AG04450 (cell line): ENCODE measurements at places on chromosomes 3 and 15. TPM values are rescaled to one million over a fixed set of nuclear protein-coding genes. Genes with fewer than 3 reads are reported as not detected.

- DNase-seq: no peak
These were observed 14.5 kb downstream of the POLQ start for GRCh38 chr3:121531269-121531668.

DNA sequence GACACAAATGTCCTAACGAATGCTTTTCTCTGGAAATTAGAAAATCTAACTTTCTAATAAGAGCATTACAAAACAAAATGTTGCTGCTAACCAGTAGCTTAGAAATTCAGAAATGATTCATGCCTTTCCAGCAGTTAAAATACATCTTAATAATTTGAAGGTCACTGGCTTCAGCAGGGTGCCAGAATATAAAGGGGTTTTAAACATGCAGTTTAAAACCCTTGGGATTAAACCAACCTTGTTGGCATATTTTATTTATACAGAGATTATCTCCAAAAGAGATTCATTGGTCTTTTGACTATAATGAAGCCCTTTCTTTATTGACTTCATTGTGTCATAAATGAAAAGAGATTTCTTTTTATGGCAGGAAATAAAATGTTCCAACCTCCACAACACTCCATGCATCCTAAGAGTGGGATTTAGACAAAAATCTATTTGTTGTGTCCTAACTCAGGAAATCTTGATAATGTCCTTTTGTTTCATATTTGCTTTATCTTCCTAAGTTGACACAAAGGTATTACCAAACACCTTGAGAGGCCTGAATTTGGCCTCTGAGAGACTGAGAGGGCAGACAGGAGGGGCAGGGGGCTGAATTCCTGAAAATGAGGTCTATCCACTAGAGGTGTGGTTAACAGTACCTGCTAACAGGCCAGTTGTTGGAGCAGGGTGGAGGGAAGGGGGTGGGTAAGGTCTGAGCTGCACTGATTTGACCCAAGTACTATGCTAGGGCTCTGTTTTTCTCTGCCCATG lies 124.4 kb downstream of the FEZF2 start:
- DNase-seq: no peak

GRCh38 chr3:170641510-170642236 lies 55.8 kb upstream of the SLC7A14 start:
- no peak for DNase-seq

CISH gene
- 2.4 and 4.1 TPM in 2 replicates for polyA plus RNA-seq

TMEM108 gene
- polyA plus RNA-seq: 0.52 and 0.63 TPM in 2 replicates

DNA sequence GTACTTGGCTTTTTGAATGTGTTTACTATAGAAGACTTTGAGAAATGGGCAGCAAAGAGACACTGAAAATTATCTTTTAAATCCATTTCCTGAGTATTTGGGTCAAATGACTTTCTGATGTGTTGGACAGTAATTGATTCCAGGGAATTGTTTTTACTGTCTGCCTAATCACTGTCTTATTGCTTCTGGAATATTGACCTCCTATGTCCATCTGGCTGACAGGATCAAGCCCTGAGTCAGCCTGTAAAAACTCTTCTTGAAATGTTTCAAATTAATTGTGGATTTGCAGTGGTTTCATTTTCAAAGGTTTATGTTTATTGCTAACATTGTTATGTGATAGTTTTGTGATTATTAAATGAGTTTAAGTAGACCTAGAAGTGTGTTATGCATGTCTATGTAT lies 50.6 kb upstream of the MLF1 start:
- no peak for DNase-seq

STRIT1 gene
- not detected in 2 replicates for polyA plus RNA-seq

ST3GAL6 gene
- polyA plus RNA-seq: 1.2 and 1.9 TPM in 2 replicates

DNA sequence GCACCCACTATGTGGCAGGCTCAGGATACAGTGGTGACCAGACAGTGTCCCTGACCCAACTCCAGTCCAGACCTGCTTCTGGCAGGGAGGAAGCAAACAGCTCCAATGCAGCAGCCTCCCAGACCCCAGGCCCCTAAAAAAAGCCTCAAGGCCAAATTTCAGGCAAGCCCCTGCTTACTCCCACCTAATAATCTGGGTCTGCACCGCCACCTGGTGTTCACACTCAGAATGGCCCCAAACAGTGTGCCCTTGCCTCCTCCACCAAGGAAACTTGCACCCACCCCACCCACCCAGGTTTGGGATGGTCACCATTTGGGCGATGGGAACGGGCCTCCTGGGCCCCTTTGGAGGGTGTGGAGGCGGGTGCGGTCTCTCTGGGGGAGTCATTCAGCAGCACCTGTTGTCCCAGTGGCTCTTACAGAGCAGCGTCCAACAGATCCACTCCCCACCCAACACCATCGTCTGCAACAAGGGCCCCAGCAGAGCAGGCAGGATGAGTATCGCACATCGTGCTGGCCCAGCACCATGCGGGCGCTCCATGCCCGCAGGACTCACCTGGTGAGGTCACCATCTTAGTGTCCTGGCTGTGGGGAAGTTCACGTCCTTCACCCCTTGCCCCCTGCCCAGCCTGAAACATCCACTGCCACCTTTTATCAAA lies 17.3 kb downstream of the C3orf18 start:
- no peak for DNase-seq

- peak; percentile 63 for DNase-seq
These were observed 13.7 kb upstream of the TLE3 start for GRCh38 chr15:70111203-70112073.

- no peak for DNase-seq
These were observed 111.9 kb downstream of the IGF1R start for GRCh38 chr15:98760112-98760826.

DNA sequence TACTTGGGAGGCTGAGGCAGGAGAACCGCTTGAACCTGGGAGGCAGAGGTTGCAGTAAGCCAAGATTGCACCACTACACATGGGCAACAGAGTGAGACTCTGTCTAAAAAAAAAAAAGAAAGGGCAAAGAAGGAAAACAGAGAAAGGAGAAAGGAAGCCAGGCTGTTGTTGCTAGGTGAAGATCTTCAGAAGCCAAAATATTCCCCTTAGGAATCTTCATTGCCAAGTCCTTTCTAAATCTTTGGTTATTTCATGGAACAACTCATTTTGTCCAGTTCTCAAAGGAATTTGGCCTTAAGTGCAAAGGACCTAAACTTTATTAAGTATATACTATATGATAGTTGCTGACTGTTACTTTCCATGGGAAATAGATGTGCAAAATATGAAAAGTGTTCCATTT lies 59.2 kb upstream of the OSBPL11 start:
- DNase-seq: no peak

LCTL gene
- 6.5 and 7.0 TPM in 2 replicates for polyA plus RNA-seq

GRCh38 chr3:119636249-119636648 lies 24.1 kb downstream of the POPDC2 start:
- DNase-seq: no peak

DNA sequence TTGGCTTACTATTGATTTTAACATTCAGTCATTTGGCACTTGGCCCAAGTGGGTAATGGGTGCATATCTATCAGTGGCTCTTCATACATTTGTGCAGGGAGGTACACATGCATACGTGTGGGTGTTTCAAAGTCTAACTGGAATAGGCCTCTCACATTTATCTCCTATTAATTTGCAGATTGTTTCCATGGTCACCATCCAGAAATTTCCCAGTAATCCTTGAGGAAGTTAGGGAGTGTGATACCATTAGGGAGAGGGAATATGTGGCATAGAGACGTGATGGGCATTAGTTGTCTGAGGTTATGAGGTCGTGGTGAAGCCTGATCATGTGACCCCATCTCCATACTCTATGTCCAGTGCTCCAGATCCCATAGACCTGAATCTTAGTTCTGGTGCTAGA lies 102.8 kb downstream of the LPP start:
- DNase-seq: no peak

ATP10A gene
- polyA plus RNA-seq: 3.5 and 3.9 TPM in 2 replicates

P2RY14 gene
- not detected in 2 replicates for polyA plus RNA-seq

DNA sequence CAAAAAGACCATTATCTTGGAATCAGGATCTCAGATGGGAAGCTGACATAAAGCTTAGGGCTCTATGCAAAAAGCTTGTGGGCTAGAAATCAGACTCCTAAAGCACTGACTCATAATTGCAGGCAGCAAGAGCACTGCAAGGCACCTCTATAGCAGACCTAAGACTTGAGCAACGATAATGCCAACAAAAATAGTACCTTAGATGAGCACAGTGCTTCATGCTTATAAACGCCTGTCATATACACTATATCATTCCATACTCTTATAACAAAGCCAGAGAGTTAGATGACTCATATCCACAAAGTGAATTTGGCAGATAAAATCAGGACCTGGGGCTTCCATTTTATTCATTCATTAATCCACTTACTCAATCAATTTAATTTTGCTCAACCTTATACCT lies 560.8 kb downstream of the MCTP2 start:
- DNase-seq: peak; percentile 60

DLL4 gene
- 1.5 and 2.6 TPM in 2 replicates for polyA plus RNA-seq

- DNase-seq: no peak
These were observed 324.3 kb downstream of the FEZF2 start for GRCh38 chr3:62049033-62049432.

- DNase-seq: no peak
These were observed 9.0 kb downstream of the HCLS1 start for GRCh38 chr3:121651684-121652083.

DNA sequence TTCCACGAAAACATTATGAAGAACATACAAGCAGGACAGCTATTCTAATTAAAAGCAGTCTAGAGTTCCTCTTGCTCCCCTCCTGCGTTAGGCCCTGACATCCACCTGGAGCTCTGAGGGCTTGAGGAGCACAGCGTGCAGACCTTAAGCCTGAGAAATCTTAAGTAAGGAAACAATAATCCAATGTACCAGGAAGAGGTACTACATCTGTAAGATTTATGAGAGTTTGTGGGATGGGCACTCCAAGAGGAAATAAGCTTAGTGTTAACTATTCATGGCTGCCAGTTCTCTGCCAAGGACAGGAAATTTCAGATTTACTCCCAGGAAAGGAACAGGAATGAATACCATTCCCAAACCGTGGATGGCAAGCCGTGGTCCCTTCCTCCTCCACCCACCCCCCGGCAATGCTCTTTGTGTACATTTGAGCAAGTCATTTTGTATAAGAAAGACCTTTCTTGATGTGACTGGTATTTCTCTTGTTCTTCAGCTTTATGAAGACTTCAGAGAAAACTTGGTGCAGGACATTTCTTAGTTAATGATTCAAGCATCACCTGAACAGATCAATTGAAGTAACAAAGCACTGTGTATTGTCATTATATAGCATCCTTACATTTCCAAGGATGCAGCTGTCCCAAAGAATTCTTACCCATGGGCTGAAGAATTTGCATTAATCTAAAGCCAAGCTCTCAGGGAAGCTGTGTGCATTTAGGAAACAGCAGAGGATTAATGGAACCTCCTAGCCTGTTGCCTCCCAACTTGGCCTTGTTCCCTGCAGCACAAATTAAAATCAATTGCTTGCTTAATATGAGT lies 28.8 kb upstream of the VILL start:
- no peak for DNase-seq
